ENCODE measurements at places on chromosomes 7 and 10. TPM values are rescaled to one million over a fixed set of nuclear protein-coding genes. Genes with fewer than 3 reads are reported as not detected.

- no peak overlapping the region for H3K4me3 ChIP-seq
- no peak overlapping the region for H3K27ac ChIP-seq
- H3K36me3 ChIP-seq: no peaks in the 10 kb centered on the region
- no peak for DNase-seq
- no peaks in the 10 kb centered on the region for H3K27me3 ChIP-seq
- H3K4me1 ChIP-seq: no peaks in the 10 kb centered on the region
These were observed 66.6 kb downstream of the HTR5A start for GRCh38 chr7:155136619-155137243.

- no peaks in the 10 kb centered on the region for H3K36me3 ChIP-seq
- H3K27me3 ChIP-seq: no peaks in the 10 kb centered on the region
These were observed 408.6 kb upstream of the NPVF start for GRCh38 chr7:25636871-25637283.

IFIT1 gene
- 9.1 TPM for total RNA-seq

DNA sequence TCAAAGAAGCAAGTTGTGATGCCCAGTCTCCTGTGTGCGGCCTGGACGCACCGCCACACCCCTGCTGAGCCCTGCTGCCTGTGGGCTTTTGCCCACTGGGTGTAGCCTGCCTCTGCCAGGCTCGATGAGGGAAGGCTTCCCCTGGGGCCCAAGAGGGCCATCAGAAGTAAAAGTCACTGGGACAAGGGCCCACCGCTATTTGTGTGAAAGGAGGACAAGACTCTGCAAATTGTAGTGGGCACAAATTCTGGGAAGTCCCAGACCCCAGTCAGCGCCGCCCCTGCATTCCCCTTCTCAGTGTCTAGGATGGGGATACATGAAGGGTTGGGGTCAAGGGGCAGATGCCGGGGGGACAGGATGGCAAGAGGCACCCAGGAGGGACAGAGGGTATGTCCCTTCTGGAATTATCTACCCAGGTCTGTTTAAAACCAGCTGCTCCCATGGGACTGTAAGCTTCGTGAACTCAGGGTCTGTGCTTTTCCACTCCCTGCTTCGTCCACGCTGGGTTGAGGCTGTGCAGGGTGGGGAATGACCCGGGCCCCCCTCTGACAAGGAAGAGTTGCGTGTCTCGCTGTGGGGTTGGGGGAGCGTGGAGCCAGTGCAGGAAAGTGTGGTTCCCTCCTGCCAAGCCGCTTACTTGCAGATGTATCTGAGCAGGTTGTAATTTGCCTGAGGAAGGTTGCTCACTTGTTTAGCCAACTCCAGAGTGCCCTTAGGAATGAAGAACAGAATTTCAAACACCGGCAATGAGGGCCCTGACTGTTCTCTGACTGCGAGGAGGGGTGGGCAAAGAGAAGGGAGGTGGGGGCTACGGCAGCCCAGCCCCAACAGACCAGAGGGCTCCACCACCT, 147.2 kb downstream of the MAPK8 start:
- peaks cover 24% of the 10 kb centered on the region for H3K4me1 ChIP-seq
- H3K27me3 ChIP-seq: no peaks in the 10 kb centered on the region
- no peak overlapping the region for H3K4me3 ChIP-seq
- no peaks in the 10 kb centered on the region for H3K36me3 ChIP-seq

ZNF365 gene
- 0.45 TPM for total RNA-seq

PTN gene
- total RNA-seq: 2.7 TPM

RNF148 gene
- 0.41 TPM for total RNA-seq

MYO3A gene
- total RNA-seq: not detected

GRCh38 chr10:49083261-49083660, 32.1 kb downstream of the VSTM4 start:
- no peaks in the 10 kb centered on the region for H3K36me3 ChIP-seq
- DNase-seq: peak; percentile 65
- peak overlapping the region; percentile 51 for H3K27ac ChIP-seq

MYOF gene
- 45.7 TPM for total RNA-seq

RPEL1 gene
- total RNA-seq: not detected

DNA sequence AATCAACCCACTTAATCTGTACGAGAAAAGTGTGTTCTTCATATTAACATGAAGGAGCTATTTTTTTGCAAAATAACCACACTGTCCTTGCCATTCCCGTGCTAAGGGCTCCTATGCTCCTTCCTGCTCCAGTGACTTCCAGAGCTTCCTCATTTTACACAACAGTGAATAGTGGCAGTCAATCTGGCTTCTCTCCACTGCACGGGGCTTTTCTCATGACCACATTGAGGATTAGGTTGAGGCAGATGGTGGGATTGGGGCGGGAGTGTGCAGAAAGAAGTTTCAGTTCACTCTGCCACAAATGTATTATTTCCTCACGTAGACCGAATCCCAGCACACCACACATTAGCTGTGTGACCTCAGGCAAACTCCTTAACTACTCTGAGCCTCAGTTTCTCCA, 235.1 kb downstream of the ARHGAP12 start:
- no peak overlapping the region for H3K27ac ChIP-seq
- no peaks in the 10 kb centered on the region for H3K27me3 ChIP-seq

CALHM1 gene
- total RNA-seq: not detected

TAS2R41 gene
- not detected for total RNA-seq

DNA sequence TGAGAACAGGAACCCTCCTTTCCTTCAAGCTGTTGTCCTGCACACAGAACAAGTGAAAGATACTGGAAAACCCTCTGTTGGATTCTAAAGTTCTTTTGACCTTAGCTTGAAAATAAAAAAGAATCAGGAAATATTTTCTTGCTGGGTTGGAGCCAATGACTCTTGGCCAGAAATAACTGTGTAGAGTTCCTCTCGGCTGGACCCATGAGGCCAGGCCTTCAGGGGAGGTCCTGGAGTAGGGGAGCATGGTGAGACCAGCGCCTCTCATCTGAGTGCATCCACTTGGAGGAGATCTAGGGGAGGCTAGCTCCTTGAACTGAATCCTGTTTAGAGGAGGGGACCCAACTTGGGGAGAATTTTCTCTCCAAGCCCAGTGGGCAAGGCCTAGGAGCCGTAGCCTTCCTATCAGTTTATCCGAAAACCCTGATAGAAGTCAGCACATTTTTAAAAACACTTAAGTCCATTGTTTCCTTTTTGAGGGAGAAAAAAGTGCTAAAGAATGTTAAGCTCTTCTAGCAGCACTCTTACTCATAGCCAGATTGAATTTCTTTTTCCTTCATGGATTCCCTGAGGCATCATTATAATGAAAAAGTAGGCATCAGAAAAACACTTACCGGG, 635.7 kb upstream of the ANKRD30A start:
- no peak overlapping the region for H3K27ac ChIP-seq
- no peak for DNase-seq
- H3K36me3 ChIP-seq: no peaks in the 10 kb centered on the region
- H3K4me1 ChIP-seq: peaks cover 8% of the 10 kb centered on the region
- H3K4me3 ChIP-seq: no peak overlapping the region

- H3K4me1 ChIP-seq: no peaks in the 10 kb centered on the region
- no peak overlapping the region for H3K27ac ChIP-seq
- no peaks in the 10 kb centered on the region for H3K27me3 ChIP-seq
- no peak for DNase-seq
These were observed 124.0 kb downstream of the REEP3 start for GRCh38 chr10:63645195-63645594.

DNA sequence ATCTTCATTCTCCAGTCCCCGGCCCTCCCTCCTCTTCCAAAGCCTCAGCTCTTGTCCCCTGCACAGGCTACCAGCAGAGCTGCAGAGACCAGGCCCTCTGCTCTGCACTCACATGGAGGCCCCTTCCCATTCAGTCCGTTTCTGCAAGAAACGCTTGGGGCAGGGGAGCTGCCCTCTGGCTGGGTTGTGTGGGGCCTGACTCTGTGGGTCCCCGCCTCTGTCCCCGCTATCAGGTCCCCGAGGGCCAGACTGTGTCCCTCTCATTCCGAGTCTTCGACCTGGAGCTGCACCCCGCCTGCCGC, 1.5 kb downstream of the PCOLCE start:
- H3K4me1 ChIP-seq: peaks cover 19% of the 10 kb centered on the region
- H3K27me3 ChIP-seq: no peaks in the 10 kb centered on the region
- H3K27ac ChIP-seq: peak overlapping the region; percentile 86
- peak overlapping the region; percentile 75 for H3K4me3 ChIP-seq

DNA sequence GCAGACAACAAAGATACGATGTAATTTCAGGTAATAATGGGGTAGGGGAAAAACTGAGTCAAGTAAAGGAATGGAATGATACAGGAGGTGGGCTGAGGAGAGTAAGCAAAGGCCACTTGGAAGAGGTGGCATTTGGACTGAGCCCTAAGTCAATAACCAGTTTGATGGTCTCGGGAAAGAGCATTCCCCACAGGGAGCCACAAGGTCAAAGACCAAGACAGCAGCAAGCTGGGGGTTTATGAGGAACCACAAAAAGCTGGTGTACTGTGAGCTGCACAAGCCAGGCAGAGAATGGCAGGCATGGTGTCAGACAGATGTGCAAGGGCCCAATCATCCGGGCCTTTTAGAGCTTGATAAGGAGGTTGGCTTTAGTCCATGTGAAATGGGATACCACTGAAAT, 98.7 kb downstream of the NOC3L start:
- no peak for DNase-seq
- no peak overlapping the region for H3K4me3 ChIP-seq
- H3K27ac ChIP-seq: no peak overlapping the region
- no peaks in the 10 kb centered on the region for H3K4me1 ChIP-seq
- H3K27me3 ChIP-seq: no peaks in the 10 kb centered on the region

- no peak overlapping the region for H3K4me3 ChIP-seq
- no peaks in the 10 kb centered on the region for H3K4me1 ChIP-seq
- no peaks in the 10 kb centered on the region for H3K27me3 ChIP-seq
- no peak for DNase-seq
These were observed 31.1 kb downstream of the CTNNA3 start for GRCh38 chr10:67664942-67665341.

DNA sequence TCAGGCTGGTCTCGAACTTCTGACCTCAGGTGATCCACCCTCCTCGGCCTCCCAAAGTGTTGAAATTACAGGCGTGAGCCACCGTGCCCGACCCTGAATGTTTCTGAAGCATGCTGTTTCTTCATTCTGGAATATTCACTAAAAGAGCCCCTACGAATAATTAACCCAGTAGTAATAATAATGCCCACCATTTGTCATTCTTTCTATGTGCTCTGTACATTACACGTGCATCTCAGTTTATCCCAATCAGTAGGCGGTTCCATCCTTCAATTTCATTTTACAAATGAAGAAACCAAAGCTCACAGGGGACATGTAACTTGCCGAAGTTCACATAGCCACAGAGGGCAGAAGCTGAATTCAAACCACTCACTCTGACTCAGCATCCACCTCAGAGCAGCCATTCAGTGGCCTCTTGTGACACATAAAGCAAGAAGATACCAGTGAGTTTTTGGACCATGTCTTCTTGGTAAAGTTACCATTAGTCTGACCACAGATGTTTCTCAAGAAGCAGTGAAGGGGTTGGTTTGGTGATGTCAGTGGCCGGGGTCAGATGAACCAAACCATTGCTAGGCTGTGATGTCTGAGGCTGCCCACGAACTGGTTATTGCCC, 71.9 kb upstream of the DUSP5 start:
- H3K4me3 ChIP-seq: no peak overlapping the region
- no peaks in the 10 kb centered on the region for H3K27me3 ChIP-seq
- no peak overlapping the region for H3K27ac ChIP-seq
- H3K36me3 ChIP-seq: no peaks in the 10 kb centered on the region

DNA sequence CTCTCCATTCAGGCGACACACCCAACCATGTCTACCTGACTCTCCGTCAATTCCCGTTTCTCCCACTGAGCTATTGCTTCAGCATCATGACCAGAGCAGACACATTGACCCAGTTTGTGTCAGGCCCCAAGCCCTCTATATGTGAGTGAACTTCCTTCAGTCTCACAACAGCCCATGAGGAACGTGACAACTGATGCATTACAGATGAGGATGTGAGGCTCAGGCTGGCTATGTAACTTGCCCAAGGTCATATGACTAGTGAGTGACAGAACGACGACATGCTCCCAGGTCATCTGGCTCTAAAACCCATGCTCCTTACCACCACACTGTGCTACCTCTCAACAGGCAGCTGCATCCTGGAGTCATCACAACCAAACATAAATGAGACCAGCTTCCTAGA, 3.7 kb downstream of the TMEM140 start:
- DNase-seq: no peak
- H3K27me3 ChIP-seq: no peaks in the 10 kb centered on the region
- no peak overlapping the region for H3K4me3 ChIP-seq
- peaks cover 4% of the 10 kb centered on the region for H3K4me1 ChIP-seq
- no peak overlapping the region for H3K27ac ChIP-seq

- no peak overlapping the region for H3K4me3 ChIP-seq
- H3K27ac ChIP-seq: no peak overlapping the region
- DNase-seq: no peak
- no peaks in the 10 kb centered on the region for H3K27me3 ChIP-seq
These were observed 140.6 kb downstream of the GNAI1 start for GRCh38 chr7:80275192-80275605.

DNA sequence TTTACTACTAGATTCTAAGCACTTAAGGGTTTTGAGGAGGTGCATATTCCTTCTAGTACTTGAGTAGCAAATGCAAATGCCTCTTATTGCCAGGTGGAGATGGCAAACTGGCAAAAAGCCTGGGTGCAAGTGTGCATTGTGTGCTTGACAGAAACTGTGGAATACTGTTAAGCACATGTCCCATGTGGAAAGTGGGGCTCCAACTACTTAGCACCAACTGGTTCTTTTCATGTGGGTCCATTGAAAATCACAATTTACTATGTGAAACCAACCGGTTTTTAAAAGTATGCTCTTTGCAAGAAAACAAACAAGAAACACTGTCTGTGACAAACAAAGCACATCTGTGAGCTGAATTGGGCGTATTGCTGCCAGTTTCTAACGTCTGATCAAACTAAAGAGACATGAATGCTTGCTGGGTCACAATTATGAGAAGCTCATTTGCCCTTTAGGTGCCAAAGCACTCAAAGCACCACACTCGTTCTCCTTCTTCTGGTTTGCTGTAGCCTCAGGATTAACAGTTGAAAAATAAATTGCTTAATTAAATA, 197.4 kb downstream of the SEMA3E start:
- H3K36me3 ChIP-seq: no peaks in the 10 kb centered on the region
- no peaks in the 10 kb centered on the region for H3K4me1 ChIP-seq
- no peak overlapping the region for H3K27ac ChIP-seq
- no peak for DNase-seq
- H3K4me3 ChIP-seq: no peak overlapping the region
